ENCODE measurements at places on chromosomes 7 and 10.
A peak's percentile ranks its signal among the peaks of the same experiment; 100 is the strongest.

DNA sequence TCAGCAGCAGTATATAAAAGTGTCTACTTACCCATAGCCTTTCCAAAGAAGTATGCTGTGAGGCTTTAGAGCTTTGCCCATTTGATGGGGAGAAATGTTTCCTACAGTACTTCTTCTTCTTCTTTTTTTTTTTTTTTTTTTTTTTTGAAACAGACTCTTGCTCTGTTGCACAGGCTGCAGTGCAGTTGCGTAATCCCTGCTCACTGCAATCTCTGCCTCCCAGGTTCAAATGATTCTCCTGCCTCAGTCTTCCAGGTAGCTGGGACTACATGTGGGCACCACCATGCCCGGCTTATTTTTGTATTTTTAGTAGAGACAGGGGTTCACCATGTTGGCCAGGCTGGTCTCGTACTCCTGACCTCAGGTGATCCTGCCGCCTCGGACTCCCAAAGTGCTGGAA, 101.7 kb upstream of the TMEM26 start:
- DNase-seq = no peak

GRCh38 chr7:49527182-49527581, 246.3 kb upstream of the VWC2 start:
- DNase-seq = no peak

- no peak for DNase-seq
Observed at GRCh38 chr7:108104324-108104723, 25.8 kb downstream of the LAMB4 start.

DNA sequence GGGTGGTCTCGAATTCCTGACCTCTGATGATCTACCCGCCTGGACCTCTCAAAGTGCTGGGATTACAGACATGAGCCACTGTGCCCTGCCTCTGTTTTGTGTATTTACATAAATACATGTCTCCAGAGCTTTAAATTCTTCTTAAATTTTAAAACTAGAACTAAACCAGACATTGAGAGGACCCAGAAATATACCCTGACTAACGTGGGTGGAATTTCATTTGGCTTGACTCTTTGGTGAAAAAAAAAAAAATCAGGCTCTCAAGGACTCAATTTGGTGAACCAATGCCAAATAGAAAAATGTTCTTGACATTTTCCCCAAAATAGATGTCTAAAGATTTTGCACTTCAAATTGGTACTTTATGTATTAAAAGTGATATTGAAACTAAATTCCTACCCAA, 16.6 kb upstream of the FAS start:
- no peak for DNase-seq

DNA sequence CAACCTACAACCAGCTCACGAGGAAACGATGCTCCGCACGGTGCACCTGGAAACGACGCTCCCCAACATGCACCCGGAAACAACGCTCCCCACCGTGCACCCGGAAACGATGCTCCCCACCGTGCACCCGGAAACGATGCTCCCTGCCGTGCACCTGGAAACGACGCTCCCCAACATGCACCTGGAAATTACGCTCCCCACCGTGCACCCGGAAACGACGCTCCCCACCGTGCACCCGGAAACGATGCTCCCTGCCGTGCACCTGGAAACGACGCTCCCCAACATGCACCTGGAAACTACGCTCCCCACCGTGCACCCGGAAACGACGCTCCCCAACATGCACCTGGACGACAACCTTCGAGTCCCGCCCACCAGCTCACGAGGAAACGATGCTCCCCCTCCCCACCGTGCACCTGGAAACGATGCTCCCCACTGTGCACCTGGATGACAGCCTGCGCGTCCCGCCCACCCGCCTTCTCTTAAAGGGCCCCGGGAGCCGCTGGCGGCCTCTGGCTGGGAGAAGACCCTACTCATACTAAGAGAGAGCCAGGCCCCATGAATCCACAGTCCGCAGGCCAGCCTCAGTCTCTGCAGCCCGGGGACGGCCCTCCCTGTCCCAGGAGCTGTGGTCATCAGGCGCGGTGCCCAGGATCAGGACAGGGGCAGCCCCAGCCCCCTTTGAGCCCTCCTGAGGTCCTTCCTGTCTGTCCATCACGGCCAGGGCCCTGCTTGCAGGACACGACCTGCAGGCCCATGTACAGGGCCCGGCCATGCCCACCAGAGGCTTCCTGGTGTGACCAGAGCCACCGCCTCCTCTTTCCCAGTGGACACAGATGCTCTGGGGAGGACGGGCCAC, 98.3 kb downstream of the PDGFA start:
- peak; percentile 21 for DNase-seq

DNA sequence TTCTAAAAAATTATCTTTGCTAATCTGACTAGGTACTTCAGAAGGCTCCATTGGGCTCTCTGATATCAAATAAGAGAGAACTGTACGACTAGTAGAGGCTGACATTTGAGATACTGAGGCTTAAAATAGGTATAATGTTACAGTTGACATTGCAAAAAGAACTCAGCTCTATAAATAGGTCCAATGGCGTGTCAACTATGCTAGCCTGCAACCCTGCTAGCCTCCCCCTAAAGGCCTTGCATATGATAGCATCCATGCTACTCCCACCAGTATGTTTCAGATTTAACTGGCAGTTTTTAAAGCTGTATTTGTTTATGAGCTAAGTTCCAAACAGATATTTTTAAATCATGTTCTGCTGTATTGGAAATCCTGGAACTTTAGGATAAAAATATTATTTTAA, at the start of gene PPP1R3A:
TSS of gene PPP1R3A (minus strand) at position 64 of the 400 bp plus-strand sequence. CDS start at position 51, 13 bp downstream.
- no peak for DNase-seq

GRCh38 chr10:71390921-71391690, 5.6 kb upstream of the CDH23 start:
- no peak for DNase-seq

GRCh38 chr7:130356876-130357611, 12.4 kb downstream of the CPA5 start:
- no peak for DNase-seq

DNA sequence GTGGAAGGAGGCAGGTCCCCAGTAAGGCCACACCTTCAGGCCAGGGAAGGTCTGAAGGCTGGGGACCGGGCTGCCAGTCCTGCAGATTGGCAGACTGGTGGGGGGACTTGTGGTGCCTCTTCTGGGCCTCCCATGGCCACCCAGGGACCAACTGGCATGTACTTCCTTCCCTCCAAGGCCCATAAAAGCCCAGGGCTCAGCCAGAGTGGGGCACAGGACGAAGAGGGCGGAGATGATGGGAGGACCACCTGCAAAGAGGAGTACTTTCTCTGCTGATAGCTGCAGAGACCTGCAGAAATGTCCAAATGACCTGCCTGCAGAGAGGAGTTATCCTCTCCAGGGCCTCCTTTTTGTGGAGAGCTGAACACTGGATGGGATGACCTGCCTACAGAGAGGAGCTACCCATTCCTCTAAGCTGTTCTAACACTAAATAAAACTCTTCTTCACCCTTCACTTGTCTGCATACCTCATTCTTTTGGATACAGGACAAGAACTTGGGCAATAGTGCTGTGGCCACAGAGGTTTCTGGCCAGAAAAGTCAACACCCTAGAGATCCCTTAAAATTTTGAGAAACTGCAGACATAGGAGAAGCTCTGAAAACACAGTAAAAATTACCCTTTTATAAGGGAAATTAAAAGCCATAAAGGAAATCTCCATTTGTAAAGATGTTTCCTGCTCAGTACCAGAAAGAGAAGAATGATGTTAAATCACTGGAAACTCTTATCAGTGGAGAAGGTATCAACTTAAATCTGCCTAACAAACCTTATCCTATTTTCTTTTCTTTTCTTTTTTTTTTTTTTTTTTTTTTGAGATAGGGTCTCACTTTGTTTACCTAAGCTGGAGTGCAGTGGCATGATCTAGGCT, 20.7 kb upstream of the PRF1 start:
- DNase-seq = no peak

- no peak for DNase-seq
Observed at GRCh38 chr10:99303899-99304861, 25.0 kb upstream of the CNNM1 start.

DNA sequence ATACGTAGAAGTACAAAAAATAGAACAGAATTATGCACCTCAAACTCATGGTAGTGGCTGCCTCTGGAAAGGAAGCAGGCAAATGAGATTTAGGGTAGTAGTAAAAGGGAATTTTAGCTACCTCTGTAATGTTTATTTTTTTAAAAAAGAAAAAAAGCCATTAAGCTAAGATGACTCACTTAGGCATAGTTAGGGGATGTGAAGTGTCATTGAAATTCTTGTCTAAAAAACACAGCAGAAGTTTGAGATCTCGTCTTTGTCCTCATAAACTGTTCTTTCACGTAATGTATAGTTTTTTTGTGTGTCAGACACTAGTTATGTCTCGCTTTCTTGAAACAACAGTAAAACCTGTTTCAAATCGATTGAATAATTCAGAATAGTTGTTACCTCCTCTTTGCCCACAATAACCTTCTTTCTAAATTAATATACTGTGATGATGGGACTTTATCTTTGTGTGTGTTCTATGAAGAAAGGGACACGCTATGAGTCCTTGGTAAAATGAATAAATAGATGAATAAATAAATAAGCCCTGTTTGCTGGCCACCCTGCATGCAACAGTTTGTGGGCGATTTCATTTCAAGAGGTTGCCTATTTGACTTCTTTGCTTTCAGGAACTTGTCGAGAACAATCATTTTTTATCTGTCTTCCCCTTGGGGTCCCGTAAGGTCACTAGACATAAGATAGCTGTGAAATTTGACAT, 14.5 kb upstream of the FBXW4 start:
- DNase-seq = no peak

GRCh38 chr7:39700165-39700564, 76.8 kb downstream of the RALA start:
- DNase-seq = no peak

- no peak for DNase-seq
Observed at GRCh38 chr7:150629347-150629746, 2.8 kb downstream of the GIMAP6 start.

Measured in NCI-H2081 (cell line).